ENCODE measurements at places on chromosomes 2 and 18.

- no peak for DNase-seq
Measured at GRCh38 chr18:23648456-23648855, 14.3 kb downstream of the ANKRD29 start.

- no peak for DNase-seq
Measured at GRCh38 chr2:229153267-229153666, 117.8 kb downstream of the PID1 start.

DNA sequence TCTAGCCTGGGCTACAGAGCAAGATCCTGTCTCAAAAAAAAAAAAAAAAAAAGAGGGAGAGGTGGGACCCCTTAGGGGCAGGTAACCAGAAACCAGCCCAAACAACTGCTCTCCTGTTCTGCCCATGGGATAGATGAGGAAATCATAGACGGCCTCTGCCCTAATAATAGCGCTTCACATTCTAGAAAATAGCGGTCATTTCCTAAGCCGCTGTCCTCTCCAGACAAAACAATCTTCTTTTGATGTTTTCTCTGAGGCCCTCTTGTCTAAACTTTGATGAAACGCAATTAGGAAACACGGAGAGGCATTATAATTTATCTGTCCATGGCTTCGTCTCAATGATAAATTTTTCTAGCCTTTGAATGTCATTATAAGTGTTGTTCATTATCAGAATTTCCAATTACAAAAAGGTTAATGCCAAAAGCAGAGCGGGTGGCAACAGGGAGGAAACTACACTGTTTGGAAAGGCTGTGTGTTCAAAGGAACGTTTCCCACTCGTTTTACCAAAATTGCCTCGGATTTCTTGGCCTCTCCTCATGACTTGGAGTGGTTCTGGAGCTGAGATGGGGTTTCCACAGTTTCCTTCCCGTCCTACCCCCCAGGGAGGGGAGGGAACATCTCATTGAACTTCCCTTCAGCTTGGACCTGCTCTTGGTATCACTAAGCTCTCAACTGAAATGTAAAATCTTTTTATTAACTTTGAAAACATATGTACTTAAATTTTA, 151.6 kb upstream of the ZNF236 start:
- no peak for DNase-seq

GRCh38 chr18:59005262-59005661, 134.4 kb upstream of the SEC11C start:
- no peak for DNase-seq

DNA sequence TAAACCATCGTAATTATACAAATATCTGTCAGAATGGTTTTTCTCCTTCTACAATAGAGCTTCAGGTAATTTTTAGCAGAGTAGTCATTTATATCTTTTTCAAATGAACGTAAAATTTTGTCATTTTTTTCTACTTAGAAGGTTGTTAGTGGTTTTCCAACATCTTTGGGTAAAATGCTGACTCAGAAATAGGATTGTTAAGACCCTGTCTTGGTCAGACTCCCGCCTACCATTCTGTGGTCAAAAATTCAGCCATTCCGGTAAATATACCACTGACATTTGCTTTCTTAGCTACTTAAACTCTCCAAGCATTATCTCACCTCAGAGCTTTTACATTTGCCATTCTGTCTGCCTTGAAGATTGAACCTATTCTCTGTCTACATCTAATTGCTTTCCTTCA, 154.1 kb upstream of the CDH19 start:
- DNase-seq = no peak

- no peak for DNase-seq
Measured at GRCh38 chr18:62812242-62812641, 96.9 kb downstream of the PHLPP1 start.
